Activated CD4-positive, alpha-beta T cell treated with anti-CD3 and anti-CD28 coated beads for 36 hours (primary cell): ENCODE measurements at places on chromosomes 3 and 15. TPM values are rescaled to one million over a fixed set of nuclear protein-coding genes. Genes with fewer than 3 reads are reported as not detected.

The ATP13A4 gene
- total RNA-seq: 3.3 TPM

The ACSBG1 gene
- not detected for total RNA-seq

The SNTN gene
- total RNA-seq: not detected

The C3orf38 gene
- 22.4 TPM for total RNA-seq

DNA sequence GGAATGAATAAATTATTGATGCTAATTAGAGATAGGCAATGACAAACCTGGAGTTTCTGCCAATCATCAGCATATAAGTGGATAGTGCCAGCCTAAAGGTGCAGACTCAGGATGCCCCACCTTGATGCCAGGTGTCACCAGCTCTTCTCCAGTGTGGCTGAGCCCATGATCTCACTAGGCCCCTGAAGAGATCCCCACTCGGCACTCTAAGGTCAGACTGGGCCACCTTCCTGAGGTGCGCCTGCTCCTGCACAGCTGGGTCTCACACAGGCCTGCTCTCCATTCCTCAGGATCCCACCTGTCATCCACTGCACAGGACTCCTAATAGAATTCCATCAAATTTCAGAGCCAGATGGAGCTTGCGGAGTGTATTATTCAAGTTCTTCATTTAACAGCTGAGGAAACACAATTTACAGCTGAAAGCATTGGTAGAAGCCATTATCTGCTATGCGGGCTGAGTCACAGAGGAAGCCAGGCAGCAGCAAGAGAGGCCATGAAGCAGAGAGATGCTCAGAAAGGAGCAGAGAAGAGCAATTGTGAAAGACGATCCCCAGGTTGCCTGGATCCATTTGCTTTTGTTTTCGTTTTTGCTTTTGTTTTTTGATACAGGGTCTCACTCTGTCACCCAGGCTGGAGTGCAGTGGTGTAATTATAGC is 25.1 kb upstream of the FSTL1 start:
- H3K4me3 ChIP-seq: no peak overlapping the region
- DNase-seq: no peak
- no peaks in the 10 kb centered on the region for H3K4me1 ChIP-seq

DNA sequence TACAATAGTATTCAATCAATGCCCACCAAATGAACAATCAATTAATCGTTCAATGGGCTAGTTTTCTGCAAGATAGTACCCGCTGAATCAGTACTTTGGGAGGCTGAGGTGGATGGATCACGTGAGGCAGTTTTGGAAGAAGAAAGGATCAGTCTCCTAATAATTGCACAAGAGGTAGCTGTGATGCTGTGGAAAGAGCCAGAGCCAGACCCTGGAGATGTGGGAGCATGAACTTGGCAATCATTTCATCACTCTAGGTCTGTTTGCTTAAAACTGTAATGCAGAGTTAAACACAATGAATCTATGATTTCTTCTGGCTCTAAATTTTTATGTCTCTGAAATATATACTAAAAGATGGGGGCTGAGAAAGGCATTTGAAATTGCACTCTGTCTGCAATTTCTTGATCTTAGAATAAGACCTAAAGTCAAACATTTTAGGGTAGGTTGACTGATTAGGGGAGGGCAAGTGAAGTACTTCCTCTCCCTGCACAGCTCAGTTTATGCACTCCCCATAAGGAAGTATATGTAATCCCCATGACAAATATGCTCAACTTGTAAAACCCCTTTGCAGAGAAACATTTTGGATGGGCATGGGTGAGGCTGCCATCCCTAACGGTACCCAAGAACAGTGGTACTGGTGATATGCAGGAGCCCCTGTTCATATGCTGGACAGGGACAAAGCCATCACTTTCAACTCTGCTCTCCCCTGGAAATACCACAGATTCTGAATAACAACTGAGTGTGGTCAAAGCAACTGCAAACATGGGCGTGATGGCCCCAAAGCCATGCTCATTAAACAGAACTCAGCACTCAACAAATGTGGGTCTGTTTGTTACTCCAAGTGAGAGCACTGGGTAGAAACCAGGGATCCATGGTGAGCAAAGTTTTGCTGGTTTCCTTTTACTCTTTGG is 28.6 kb upstream of the SPATA12 start:
- no peaks in the 10 kb centered on the region for H3K27me3 ChIP-seq
- H3K36me3 ChIP-seq: no peaks in the 10 kb centered on the region
- no peak overlapping the region for H3K27ac ChIP-seq

- no peak overlapping the region for H3K27ac ChIP-seq
- H3K4me1 ChIP-seq: no peaks in the 10 kb centered on the region
- H3K36me3 ChIP-seq: no peaks in the 10 kb centered on the region
Observed at GRCh38 chr3:185199206-185199605, 46.3 kb upstream of the C3orf70 start.

GRCh38 chr3:2334921-2335320 is 236.3 kb downstream of the CNTN4 start:
- no peaks in the 10 kb centered on the region for H3K36me3 ChIP-seq
- no peak overlapping the region for H3K27ac ChIP-seq
- no peak for DNase-seq
- no peak overlapping the region for H3K4me3 ChIP-seq
